Osteoblast (primary cell): ENCODE measurements at places on chromosomes 5 and 9.

- DNase-seq = no peak
Measured at GRCh38 chr5:401146-402034, 41.6 kb upstream of the EXOC3 start.

GRCh38 chr9:36878986-36879982 lies 154.8 kb downstream of the PAX5 start:
- DNase-seq = no peak

GRCh38 chr9:34413231-34413852 lies 36.6 kb upstream of the MYORG start:
- DNase-seq = no peak

DNA sequence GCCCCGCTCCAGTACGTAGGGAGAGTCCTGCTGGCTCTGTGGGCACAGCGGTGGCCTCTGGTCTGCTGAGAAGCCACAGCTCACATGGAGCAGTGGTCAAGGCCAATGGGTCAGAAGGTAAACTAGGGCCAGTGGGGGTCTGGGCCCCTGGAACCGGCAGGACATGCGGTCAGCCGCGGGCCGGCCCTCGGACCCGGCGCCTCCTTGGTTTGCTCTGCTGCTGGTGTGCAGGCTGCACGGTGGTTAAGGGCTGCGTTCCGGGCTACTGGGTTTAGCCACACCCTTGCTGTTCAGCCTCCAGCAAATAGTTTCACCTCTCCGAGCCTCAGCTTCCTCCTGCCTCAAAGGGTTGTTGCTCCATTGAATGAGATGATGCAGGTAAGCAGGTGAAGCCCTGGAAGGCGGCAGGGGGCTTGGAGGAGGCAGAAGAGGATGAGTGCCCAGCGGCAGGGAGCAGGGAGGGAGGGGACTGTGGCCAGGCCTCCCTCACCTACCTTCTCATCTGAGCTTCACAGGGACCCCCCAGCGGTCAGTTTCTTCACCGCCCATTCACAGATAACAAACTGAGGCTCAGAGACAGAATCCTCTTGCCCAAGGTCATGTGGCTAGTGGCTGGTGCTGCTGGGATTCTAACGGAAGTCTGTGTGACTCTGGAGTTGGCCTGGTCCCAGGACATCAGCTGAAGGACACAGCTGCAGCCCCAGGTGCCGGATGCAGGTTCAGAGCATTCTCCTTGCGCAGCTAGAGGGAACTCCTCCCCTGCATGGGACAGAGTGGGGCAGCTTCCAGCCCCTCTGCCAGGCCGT lies 3.7 kb upstream of the COL5A1 start:
- DNase-seq = peak; percentile 71

DNA sequence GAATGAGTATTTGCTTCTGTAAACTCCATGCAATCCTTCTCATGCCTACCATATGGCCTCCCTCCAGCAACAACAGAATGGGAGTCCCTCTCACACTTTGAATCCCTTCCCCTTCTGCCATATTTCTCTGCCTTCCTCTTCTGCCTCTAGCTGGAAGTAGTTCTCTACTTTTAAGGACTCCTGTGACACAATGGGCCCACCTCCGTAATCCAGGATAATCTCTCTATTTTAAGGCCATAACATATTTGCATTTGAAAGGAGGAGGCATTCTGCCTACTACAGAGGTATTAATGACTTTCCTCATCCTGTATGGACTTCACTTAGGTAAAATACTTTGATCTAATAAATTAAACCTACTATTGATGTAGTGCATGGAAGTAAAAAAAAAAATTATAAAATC lies 155.4 kb upstream of the ITGA1 start:
- no peak for DNase-seq

GRCh38 chr5:113062869-113063508 lies 86.4 kb downstream of the DCP2 start:
- peak; percentile 76 for DNase-seq

GRCh38 chr9:135397142-135397541 lies 82.4 kb upstream of the PPP1R26 start:
- no peak for DNase-seq

DNA sequence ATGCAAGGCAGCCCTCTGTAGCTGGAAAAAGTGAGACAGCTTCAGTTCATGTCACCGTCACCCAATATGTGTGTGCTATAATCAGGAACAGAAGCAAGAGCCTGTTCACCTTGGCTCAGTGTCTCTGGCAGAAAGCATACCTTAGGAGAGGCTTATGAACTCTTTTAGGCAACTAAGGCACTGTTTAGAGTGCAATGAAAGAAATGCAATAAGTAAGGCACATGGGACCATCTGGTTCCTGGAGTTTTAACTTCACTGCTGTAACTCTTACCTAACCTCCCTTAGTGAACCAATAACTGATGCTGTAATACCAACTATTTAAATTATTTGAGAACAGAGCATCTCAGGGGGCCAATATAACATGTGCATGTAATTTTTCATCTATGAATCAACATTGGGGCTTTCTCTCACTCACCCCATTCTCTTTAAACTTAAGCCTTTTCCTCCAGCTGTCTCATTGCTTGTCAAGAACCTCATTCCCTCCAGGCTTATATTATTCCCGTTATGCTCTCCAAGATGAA lies 32.4 kb downstream of the C9 start:
- peak; percentile 86 for DNase-seq

DNA sequence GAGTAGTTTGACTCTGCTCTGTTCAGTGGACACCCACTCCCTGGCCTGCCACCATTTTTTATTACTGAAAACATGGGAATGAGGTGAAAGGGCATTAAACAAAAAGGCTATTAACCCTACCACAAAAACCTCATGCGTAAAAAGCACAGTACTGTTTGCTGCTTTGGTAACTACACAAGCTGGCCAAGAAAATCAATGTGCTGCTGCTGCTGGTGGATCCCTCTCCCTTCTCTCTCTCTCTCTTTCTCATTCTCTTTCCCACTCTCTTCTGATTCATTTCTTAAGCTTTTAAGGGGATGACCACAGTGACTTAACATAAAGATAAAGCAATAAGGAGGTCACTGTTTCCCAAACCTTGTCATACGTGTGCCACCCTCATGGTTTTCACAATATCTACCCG lies 183.2 kb upstream of the TBC1D2 start:
- DNase-seq = no peak

- no peak for DNase-seq
Measured at GRCh38 chr5:32989815-32990214, 278.7 kb downstream of the NPR3 start.

GRCh38 chr5:94632024-94632423 lies 13.6 kb downstream of the SLF1 start:
- no peak for DNase-seq

GRCh38 chr9:127692071-127692470 lies 14.7 kb upstream of the CFAP157 start:
- DNase-seq = peak; percentile 54

GRCh38 chr9:2354856-2355696 lies 266.5 kb upstream of the VLDLR start:
- DNase-seq = peak; percentile 15

GRCh38 chr5:97009212-97009898 lies 73.5 kb downstream of the LNPEP start:
- DNase-seq = no peak

DNA sequence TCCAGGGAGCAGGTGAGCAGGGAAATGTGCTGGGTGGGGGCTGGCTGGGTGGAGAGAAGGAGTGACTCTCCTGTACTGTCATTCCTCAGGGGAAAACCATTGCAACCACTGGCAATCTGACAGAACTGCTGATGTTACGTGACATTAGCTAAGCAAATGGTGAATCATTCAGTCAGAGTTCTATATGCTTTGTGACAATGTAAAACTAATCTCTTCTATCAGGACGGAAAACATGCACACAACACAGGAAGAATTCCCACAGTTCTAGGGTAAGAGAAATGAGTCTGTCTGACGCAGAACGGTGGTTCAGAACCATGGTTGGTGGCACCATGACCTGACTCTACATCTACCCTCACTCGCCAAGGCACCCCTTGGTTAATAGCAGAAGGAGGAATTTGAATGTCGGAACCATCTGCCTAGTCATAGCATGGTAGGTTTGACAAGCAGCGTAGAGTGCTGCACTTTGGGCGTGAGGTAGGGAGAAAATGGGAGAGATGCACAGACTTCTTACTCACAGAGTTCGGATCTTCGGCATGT lies 243.6 kb upstream of the PANK3 start:
- no peak for DNase-seq

DNA sequence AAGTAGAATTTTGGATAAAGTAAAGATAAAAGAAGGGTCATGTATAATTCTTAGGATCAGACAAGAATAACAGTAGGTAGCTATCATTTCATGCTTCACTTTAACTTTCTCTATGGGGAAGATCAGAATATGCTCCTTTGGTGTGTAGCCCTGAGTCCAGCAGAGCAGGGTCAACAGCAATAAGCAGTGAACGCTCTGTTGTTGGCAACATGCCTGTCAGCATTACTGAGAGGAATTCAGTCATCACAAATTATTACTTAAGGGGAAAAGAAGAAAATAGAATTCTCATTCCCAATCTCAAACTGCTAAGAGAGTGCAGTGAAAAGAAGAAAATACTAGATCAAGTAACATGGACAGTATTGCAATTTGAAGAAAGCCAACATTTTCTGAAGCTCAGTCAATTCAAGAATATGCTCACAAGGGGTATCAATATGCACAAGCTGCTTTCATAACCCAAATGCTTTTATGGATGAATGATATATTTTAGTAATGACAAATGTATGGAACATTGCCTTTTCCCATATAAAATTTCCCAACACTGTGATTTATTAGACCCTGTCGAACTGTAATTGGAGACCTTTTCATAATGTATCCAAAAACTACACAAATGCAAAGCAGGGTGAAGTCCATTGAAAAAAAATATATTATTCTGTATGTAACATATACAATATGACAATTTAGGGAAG lies 1359.4 kb downstream of the EFNA5 start:
- peak; percentile 1 for DNase-seq

GRCh38 chr5:89628876-89629635 lies 746.1 kb upstream of the MEF2C start:
- DNase-seq = no peak

DNA sequence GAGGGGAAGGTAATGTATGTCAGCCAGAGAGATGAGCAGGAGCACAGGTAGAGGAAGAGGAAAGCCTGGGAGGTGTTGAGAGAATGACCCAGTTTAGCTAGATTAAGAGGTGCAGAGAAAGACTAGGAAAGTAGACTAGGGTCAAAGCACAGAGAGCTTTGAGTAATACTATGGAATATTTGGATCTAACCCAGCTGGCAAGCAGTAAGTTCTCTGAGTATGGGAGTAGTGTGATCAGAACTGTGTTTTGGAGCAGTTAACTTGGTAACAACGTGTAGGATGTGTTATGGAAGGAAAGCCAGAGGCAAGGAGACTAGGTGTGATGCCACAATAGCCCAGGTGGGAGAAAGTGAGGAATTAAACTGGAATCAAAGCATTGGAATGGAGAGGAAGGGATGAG lies 84.9 kb upstream of the PTGER4 start:
- DNase-seq = peak; percentile 58

DNA sequence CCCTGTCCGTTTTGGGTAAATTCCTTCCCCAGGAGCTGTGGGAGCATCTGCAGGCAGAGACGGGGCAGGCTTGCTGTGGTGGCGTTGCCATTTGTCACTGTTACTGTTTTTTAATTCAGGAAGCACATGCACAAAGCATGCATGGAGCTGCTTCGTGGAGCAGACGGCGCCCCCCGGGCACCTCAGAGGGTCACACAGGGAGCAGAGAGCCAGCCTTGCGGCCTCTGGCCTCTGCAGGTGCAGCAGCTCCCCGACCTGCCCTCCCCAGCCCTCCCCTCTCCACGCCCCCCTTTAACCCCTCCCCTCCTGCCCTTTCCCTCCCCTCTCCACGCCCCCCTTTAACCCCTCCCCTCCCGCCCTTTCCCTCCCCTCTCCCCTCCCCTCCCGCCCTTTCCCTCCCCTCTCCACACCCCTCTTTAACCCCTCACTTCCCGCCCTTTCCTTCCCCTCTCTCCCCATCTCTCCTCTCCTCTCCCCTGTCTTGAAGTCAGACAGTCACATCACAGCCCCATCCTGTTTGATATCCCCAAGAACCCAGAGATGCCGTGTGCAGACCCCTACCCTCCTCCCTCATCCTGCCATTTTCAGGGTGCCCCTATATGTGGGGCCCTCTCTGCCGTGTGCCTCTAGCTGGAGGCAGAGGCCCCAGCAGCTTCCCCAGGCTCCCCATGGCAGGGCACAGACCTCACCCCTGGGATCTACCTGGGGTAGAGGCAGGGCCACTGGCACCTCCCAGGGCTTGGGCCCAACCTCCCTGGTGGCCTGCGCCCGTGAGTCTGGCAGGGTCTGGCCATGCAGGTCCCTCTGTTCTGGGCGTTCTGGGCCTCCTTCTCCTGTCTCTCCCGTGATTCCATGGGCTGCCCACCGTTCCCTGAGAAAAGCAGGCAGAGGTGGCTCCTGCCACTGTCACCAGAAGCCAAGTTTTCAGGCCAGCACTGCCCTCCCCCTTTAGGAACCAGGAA lies 29.6 kb upstream of the UBAC1 start:
- DNase-seq = no peak

DNA sequence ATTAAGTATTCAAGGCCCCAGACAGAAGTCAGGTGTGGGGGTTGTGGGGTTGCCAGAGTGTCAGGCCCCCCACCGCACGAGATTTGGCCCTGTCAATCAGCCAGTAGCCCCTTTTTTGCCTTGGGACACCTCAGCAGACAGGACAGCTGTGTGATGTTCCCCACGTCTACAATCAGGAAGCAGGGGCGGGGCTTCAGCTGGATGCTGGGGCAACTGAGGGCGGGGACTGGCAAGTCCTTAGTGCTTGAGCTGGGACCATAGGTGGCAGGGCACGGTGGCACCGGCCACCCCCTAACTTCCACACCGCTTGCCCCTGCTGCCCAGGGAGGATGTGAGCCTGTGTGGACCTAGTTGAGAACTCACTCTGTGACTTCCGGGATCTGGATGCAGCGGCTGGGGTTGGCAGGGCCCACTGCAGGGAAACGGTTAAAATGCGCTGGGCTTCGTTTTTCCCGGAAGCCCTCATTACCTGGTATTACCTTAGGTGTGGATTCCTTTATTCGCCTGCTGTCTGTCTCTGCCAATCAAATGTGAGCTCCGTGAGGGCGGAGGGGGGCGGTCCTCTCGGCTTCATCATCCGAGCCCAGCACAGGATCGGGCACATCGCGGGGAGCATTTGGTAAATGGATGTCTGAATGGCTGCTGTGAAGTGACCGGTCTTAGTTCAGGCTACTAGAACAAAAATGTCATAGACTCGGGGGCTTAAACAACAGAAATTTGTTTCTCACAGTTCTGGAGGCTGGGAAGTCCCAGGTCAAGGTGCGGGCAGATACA lies 7.5 kb upstream of the GTF3C5 start:
- DNase-seq = peak; percentile 11

DNA sequence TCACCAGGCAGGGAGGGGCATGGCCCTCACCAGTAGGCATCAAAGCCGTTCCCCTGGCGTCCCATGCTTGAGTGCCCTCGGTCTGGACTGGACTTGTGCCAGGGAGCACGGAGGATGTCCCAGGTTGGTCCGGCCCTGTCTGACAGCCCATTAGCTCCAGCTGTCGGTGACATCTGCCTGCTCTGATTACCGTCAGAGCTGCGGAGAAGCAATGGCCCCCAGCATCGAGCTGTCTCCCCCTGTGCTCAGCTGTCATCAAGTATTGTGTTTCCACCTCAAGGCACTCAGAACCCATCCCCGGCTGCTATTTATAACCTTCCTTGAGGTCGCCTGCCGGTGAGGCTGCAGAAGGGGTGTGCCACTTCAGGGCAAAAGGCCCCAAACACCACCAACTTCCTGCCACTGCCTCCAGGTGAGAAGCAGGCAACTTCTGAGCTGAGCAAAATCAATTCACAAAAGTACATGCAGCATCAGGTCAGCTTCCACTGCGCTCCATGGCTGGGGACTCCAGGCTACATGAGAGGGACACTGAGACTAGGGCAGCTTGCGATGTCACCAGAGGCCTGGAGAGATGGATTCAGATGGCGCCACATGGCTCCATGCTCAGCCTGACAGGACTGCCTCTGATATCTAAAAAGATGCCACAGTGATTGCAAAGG lies 142.7 kb downstream of the C5orf15 start:
- DNase-seq = no peak

- DNase-seq = no peak
Measured at GRCh38 chr5:159309689-159310433, 20.4 kb downstream of the IL12B start.
